ENCODE measurements at places on chromosomes 16 and 17.
A peak's percentile ranks its signal among the peaks of the same experiment; 100 is the strongest.

GRCh38 chr16:1564325-1564724 lies 30.9 kb downstream of the TMEM204 start:
- no peak for DNase-seq

- no peak for DNase-seq
Measured at GRCh38 chr16:50246299-50247122, 19.8 kb upstream of the ADCY7 start.

DNA sequence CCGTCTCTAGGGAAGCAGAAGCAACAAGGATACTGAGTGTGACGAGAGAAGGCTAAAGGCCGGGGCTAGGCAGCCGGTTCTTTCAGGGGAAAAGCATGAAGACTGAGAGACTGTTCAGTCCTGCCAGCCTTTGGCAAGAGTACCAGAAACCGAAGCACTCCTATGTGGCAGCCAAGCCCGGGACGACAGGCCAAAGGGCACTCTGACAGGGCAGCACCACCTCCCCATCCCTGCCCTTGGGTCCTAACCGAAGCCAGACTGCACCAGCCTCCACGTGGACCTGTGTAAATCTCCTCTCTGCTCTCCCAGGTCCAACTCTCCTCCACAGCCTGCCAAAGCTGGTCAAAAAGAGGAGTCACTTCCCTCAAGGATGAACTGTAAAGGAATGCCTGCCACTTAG lies 23.5 kb upstream of the ALOX15 start:
- no peak for DNase-seq

DNA sequence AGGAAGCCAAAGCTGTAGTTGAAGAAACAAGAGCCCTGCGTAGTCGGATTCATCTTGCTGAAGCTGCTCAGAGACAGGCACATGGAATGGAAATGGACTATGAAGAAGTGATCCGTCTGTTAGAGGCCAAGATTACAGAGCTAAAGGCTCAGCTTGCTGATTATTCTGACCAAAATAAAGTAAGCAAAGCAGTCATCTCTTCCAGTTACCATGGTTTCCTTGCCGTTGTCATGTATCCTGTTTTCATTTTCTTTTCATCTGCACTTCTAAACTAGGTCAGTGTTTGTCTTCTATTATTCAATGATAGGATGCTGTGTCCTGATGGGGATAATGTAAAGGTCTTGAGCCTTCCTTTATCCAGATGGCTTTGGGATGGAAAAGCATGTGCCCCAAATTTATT lies 104.3 kb downstream of the STXBP4 start:
- no peak for DNase-seq

DNA sequence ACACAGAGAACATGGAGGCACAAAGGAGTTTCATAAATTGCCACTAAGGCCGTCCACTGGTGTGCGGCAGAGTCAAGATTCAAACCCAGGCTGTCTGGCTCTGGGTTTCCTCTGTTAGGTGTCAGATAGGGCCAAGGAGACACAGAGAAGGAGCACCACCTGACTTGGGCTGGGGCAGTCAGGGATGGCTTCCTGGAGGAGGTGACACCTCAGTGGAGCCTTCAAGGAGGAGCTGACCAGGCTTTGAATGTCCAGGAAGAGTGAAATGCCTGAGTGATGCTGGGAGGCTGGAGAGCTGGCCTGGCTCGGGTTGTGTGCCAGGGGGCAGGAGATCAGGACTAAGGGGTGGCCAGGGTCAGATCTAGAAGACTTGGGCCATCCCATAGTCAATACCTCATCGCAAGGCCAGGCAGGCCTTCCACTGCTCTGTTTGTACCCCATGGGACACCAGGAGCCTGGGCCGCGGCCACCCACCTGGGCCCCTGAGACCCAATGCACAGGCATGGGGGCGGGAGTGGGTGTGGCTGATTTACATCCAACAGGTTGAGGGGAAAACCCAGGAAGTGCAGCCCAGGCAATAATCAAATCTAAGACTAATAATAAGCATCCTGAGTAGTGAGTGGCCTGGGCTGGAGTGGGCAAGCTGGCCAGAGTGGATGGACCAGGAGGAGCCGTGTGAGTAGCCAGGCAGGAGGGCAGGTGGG lies 73.7 kb downstream of the USP22 start:
- DNase-seq = no peak

DNA sequence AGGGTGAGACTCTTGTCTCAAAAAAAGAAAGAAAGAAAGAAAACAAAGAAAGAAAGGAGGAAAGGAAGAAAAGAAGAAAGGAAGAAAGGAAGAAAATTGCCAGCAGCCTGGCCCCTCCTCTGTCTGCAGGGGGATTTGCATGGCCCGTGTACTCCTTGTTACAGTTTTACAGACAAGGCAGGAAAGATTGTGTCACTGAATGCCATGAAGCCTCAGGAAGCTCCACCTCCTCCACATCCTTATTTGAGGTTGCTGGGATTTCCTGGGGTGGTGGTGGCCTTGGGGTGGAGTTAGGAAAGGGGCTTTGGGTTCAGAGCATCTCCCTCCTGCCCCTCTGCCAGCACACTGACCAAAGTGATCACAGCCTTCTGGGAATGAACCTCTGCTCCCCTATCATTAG lies 23.6 kb downstream of the CFAP20 start:
- DNase-seq = no peak

DNA sequence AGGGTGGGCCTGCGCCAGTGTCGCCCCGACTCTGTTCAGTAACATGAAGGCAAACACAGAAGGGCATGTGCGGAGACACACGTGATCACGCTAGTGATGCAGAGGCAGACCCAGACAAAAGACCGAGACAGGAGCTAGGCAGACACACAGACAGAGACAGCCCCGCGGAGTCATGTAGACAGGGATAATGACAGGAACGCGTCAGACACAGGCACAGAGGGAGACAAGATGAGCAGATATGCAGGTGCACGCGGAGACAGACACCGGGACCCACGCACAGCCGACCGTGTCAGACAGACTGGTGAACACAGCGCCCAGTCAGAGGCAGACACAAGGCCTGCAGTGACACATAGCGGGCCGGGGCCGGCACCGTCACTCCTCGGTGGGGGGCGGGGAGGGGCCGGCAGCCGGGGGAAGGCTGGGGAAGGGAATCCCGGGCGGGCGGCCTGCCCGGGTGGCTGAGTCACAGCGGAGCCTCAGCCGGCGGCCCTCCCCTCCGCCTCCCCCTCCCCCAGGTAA lies 7.4 kb downstream of the KDM6B start:
- peak; percentile 96 for DNase-seq

- DNase-seq = no peak
Measured at GRCh38 chr17:17736205-17737183, 55.2 kb downstream of the RAI1 start.

DNA sequence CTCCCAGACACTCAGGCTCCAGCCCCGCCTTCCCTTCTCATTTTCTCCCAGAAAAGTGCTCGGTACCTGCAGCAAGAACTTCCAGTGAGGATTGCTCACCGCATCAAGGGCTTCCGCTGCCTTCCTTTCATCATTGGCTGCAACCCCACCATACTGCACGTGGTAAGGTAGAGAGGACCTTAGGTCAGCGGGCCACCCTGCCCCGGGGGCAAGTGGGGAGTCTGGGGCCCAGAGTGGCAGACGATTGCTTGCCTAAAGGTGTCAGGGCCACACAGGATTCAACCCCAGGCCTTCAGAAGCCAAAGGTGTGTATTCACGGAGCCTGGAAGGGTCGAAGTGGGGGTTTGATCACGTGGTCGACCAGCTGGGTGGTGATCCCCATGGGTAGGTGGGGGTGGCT lies 1.4 kb downstream of the BCKDK start:
- DNase-seq = no peak

- no peak for DNase-seq
Measured at GRCh38 chr17:76053246-76054111, 18.8 kb downstream of the SRP68 start.

DNA sequence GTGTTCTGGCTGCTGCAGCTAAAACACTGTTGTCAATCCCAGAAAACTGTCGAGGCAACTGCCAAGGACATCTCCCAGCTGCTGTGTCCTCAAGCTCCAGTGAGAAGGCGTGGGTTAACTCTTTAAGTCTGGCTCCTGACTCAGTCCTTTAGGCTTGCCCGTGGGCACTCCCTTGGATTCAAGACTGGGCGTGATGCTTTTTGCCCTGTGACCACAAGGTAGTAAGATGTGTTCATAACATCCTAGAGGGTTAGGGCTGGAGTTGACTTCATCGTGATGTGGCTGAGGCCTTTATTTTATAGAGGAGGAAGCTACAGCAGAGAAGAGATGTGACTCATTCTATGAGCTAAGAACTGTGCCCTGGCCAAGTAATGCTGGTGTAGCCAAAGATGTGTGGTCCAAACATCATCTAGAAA lies 50.9 kb upstream of the TEKT3 start:
- DNase-seq = no peak

GRCh38 chr17:40251576-40251975 lies 32.5 kb downstream of the WIPF2 start:
- DNase-seq = no peak

- no peak for DNase-seq
Measured at GRCh38 chr16:4365615-4366014, 6.0 kb upstream of the VASN start.
